Epithelial cell of umbilical artery (primary cell): ENCODE measurements at places on chromosomes 5 and 9. TPM values are rescaled to one million over a fixed set of nuclear protein-coding genes. Genes with fewer than 3 reads are reported as not detected.

KIAA0825 gene
- total RNA-seq, result 1.3 and 2.0 TPM in 2 replicates

FGF10 gene
- total RNA-seq, result not detected in 2 replicates

FOXD4L3 gene
- not detected in 2 replicates for total RNA-seq

ANKDD1B gene
- under 0.01 TPM in 1 of 2 replicates, not detected in the other for total RNA-seq

CCL28 gene
- 0.65 and 1.1 TPM in 2 replicates for total RNA-seq
